ENCODE measurements at places on chromosomes 2 and 18.

DNA sequence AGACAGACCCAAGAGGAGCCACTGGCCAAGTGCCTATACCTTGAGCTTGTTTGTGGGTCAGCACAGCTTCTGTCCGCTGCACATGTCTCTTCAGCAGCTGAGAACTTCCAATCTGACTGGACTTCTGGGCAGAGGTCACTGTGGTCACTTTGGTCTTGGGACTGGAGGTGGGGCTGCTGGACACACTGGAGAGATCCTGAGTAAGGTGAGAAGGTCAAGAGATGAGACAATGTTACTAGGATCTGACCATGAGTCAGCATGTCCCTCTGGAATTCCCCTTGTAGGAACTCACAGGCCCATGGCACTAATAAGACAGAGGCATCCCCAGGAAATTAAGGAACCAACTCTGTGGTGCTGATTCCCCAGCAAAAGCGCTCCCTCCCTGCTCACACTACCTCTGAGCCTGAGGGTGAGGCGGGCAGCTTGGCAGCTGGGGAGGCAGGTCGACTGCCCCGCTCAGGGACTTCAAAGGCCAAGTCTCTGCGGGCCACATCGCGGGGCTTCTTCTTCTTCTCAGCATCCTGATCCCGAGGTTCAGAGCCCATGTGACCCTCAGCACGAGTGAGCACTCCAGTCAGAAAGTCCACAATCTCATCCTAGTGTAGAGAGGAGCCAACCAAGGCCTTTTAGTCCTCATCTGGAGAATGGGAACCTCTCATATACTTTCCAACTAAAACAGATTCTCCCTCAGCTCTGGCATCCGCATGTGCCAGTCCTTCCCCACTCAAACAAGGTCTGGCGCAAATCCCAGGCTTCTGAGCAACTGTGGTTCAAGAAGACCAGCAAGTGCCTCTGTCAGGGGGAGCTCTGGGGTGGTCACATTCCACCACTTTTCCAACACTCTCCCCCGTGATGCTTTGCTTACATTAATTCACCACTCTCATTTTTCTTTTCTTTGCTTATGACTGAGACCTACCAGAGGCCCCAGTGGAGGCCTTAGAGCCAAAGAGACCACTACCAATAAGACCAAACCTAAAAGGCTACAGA lies 29.4 kb downstream of the KANSL3 start:
- DNase-seq = peak; percentile 71

DNA sequence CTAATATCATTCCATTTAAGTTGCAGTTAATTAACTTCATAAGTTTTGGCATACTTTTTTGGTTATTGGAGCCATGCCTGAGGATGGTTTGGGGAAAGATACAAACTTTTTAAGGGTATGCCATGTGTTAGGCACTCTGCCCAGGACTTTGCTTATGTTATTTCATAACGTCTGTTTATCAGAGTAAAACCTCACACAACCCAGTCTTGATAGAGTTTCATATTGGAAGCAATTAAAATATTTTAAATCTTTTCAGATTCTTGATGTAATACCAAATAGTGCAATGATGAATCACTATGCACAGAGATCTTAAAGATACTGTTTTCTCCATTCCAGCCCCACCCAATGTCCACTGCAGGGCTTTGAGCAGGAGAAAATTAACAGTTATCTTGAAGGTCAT lies 529.1 kb upstream of the HNMT start:
- no peak for DNase-seq

DNA sequence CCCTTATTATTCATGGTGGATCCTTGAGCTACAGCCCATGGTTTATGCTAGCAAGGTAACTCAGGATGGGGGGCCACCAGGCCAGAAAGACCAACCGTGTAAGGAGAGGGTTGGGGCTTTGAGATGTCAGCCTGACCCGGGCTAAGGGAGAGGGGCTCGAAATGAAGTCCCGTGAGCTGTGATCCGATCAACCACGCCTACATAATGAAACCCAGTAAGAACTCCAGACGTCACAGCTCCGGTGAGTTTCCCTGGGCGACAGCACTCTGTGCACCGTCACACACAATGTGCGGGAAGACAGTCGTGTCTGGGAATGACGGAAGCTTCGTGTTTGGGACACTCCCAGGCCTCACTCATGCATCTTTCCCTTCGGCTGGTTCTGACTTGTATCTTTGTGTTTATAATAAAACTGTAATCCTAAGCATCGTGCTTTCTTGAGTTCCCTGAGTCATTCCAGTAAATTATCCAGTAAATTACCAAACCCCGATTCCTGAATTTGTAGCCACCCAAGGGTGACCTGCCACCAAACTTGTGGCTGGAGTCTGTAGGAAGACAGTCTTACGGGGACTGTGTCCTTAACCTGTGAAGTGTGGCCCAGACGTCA lies 44.2 kb downstream of the CYP27C1 start:
- DNase-seq = no peak

- no peak for DNase-seq
Measured at GRCh38 chr2:137929519-137929916, 34.8 kb upstream of the HNMT start.

DNA sequence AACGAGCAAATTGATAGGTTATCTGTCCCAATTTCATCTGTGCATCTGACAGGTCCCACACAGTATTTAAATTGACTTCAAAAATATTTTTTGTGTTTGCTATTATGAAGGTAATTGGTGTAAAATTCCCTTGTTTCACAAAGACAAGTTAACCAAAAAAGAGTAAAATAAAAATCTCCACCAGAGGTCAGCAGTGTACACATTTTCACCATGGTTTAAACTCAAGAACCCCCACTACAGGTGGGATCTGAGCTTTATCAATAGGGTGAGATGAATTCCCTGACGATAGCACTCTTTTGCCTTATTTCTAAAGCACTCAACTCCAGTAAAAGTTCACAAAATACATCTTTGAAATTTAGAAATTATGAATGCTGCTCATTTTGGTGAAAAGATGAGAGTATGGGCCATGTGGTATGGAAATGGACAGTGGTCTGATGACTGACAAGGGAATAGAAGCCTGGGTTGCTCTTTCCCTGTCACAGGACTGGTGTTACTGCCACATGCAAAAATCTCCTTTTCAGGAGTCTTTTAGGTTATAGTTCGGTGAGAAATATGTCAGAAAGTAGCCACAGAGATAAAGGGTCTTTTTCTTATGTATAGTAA lies 68.0 kb downstream of the SERPINB8 start:
- peak; percentile 48 for DNase-seq

DNA sequence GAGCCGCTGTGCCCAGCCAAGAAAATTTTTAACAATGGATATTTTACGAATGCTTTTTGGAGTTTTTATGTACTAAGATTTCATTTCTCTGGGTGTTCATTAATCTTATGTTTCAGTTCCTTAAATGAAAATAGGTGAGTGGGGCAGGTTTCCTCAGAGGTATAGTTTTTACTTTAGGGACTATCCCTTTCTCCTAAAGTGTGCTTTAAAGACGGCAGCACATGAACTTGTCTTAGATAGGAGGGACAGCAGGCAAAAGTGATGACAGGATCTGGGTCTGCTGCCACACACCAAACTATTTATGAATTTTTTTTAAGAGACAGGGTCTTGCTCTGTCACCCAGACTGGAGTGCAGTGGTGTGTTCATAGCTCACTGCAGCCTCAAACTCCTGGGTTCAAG lies 8.0 kb upstream of the REL start:
- no peak for DNase-seq

- DNase-seq = no peak
Measured at GRCh38 chr2:153132418-153132817, 346.1 kb downstream of the RPRM start.

DNA sequence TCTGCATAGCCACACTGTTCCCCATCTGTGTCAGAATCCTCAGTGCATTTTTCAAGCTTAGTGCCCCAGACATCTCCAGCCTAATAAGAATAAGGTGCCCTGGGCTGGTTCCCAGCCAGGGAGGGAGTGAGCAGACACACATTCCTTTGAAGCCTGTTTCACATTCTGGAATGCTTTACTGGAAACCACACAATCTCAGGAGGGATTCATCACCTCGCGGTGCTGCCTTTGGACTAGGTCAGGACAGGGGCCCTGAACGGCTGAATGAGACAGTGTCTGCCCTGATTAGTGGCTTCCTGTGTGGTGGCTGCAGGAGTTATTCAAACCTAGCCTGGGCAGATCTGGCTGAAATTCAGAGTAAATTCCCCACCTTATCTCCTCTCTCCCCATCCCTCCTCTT lies 108.0 kb upstream of the LDAH start:
- peak; percentile 63 for DNase-seq

GRCh38 chr2:124816007-124816406 lies 790.9 kb downstream of the CNTNAP5 start:
- no peak for DNase-seq

GRCh38 chr2:234770031-234770506 lies 181.7 kb upstream of the SH3BP4 start:
- no peak for DNase-seq

- no peak for DNase-seq
Measured at GRCh38 chr2:110807522-110807921, 75.1 kb downstream of the ACOXL start.

GRCh38 chr18:60010984-60011383 lies 111.2 kb downstream of the PMAIP1 start:
- DNase-seq = no peak

- DNase-seq = no peak
Measured at GRCh38 chr2:127619877-127620705, 25.9 kb upstream of the GPR17 start.

- no peak for DNase-seq
Measured at GRCh38 chr2:26708457-26708856, 15.9 kb downstream of the KCNK3 start.

- no peak for DNase-seq
Measured at GRCh38 chr2:221767106-221768012, 195.3 kb upstream of the EPHA4 start.

DNA sequence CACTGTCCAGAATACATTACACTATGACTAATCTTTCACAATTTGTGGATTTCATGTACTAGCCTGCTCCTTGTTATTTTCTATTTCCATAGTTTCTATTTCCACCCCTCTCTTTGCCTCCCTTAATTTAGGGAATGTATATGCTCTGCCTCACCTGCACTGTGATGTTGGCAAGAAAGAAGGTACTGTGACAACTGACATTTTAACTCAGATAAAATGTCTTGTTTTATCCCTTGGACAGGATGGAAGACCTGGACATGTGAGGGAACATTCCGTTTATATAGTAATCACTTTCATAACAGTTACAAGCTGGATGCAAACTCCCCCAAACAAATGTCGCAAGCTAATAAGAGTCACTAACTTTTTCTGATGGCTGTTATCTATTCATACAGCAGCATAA lies 21.5 kb upstream of the DSG3 start:
- no peak for DNase-seq

GRCh38 chr2:10038716-10039115 lies 4.6 kb upstream of the KLF11 start:
- no peak for DNase-seq

GRCh38 chr2:32745191-32745590 lies 117.3 kb downstream of the TTC27 start:
- no peak for DNase-seq

- no peak for DNase-seq
Measured at GRCh38 chr18:79869591-79870300, 72.0 kb downstream of the KCNG2 start.

DNA sequence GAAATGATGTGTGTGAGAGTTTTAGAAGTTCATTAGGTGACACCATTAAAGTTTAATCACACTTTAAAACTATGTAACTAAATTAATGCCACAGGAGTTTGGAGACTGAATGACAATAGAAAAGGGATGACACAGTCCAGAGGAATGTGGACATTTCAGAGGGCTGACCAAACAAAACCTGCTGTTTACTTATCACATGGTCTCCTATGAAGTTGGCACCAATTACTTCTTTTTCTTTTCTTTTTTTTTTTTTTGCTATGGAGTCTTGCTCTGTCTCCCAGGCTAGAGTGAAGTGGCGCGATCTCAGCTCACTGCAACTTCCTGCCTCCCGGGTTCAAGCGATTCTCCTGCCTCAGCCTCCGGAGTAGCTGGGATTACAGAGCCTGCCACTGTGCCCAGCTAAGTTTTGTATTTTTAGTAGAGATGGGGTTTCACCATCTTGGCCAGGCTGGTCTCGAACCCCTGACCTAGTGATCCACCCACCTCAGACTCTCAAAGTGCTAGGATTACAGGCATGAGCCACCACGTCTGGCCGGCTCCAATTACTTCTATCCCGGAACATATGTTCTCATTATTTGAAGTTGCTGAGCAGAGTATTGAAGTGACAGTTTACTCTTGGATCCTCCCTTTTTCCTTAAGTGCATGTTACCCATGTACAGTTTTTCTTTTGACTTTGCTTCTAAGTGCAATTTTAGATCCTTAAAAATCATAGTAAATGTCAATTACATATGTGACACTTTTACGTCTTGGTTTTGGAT lies 4.3 kb downstream of the AGPS start:
- DNase-seq = peak; percentile 76

- no peak for DNase-seq
Measured at GRCh38 chr2:185245806-185246205, 492.8 kb upstream of the FSIP2 start.

- no peak for DNase-seq
Measured at GRCh38 chr2:111037128-111037527, 83.6 kb upstream of the BCL2L11 start.

- DNase-seq = no peak
Measured at GRCh38 chr2:221203125-221203524, 369.0 kb downstream of the EPHA4 start.

GRCh38 chr2:41694536-41695049 lies 353.2 kb upstream of the PKDCC start:
- DNase-seq = no peak

DNA sequence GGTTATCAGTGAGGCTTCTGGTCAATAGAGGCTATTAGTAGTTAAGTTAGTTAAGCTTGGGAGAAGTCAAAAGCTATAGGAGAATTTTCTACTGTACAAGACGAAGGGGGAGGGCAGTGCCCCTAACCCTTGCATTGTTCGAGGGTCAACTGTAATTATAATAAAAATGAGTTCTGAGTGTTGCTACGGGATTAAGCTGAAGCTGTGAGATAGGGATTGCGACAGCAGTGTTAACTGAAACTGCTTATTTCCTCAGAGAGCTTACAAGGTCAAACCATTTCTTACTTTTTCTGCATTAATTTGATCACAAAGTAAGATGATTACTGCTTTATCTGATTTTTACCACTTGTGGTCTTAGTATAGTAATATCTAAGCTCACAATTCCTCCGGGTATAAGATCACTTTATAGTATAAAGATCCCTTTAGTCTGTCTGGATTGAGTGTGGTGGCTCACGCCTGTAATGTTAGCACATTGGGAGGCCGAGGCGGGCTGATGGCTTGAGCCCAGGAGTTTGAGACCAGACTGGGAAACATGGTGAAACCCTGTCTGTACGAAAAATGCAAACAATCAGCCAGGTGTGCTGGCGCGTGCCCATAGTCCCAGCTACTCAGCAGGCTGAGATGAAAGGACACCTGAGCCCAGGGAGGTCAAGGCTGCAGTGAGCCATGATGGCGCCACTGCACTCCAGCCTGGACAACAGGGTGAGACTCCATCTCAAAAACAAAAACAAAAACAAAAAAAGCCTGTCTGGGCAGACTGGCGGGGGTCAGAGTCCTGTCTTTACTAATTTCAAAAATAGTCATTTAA lies 119.5 kb upstream of the TLK1 start:
- no peak for DNase-seq

GRCh38 chr18:22368021-22368420 lies 49.7 kb downstream of the CTAGE1 start:
- no peak for DNase-seq

GRCh38 chr2:119421741-119422140 lies 9.9 kb upstream of the TMEM37 start:
- no peak for DNase-seq

- no peak for DNase-seq
Measured at GRCh38 chr2:136957044-136957443, 191.7 kb downstream of the THSD7B start.

Data from ACHN (cell line).